ENCODE measurements at places on chromosomes 16 and 17.

GRCh38 chr17:46976626-46977270, 2.3 kb downstream of the RPRML start:
- DNase-seq, result no peak

DNA sequence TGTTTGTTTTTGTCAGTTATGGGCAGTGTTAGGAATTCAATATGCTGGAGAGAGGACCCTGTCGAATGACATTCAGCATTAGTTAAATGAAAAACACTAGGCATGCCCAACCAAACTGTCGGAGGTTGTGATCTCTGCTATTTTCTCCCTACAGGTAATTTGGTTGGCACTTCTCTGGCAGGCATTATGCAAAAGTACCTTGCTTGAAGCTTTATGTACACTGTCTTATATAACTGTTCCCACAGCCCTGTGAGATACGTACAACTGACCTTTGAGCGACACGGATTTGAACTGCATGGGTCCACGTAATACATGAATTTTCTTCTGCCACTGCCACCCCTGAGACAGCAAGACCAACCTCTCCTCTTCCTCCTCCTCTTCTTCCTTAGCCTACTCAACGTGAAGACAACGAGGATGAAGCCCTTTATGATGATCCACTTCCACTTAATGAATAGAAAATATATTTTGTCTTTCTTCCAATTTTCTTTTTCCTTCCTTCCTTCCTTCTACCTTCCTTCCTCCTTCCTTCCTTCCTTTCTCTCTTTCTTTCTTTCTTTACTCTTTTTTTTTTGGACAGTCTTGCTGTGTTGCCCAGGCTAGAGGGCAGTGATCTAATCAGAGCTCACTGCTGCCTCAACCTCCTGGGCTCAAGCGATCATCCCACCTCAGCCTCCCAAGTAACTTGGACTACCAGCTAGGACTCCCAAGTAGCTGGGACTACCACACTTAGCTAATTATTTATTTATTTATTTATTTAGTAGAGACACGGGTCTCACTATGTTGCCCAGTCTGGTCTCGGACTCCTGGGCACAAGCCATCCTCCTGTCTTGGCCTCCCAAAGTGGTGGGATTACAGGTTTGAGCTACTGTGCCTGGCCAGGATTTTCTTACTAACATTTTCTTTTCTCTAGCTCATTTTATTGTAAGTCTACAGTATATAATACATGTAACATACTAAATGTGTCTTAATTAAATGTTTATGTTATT, 77.3 kb downstream of the WIPI1 start:
- no peak for DNase-seq

DNA sequence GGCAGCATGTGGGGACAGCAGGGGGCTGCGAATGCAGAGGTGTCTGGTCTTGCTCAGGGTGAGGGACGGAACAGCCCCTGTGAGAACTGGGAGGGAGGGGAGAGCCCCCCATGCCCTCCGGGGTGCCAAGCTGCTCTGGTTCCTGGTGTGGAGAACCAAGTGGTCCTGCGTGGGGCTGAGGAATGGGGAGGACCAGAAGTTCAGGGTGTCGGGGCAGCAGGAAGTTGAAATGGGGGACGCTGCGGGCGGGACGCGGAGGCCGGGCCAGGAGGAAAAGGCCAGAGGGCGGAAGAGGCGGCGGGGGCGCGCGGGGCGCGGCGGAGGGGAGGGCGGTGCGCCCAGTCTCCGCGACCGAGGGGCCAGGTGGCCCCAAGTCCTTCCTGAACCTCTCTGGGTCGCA, 3.6 kb downstream of the ALDH3A1 start:
- DNase-seq, result no peak

- DNase-seq, result no peak
Measured at GRCh38 chr17:15265131-15265530, at the start of gene PMP22. TSS of gene PMP22 (minus strand) at chr17:15265326. CDS start at chr17:15260727, 4,599 bp downstream.

DNA sequence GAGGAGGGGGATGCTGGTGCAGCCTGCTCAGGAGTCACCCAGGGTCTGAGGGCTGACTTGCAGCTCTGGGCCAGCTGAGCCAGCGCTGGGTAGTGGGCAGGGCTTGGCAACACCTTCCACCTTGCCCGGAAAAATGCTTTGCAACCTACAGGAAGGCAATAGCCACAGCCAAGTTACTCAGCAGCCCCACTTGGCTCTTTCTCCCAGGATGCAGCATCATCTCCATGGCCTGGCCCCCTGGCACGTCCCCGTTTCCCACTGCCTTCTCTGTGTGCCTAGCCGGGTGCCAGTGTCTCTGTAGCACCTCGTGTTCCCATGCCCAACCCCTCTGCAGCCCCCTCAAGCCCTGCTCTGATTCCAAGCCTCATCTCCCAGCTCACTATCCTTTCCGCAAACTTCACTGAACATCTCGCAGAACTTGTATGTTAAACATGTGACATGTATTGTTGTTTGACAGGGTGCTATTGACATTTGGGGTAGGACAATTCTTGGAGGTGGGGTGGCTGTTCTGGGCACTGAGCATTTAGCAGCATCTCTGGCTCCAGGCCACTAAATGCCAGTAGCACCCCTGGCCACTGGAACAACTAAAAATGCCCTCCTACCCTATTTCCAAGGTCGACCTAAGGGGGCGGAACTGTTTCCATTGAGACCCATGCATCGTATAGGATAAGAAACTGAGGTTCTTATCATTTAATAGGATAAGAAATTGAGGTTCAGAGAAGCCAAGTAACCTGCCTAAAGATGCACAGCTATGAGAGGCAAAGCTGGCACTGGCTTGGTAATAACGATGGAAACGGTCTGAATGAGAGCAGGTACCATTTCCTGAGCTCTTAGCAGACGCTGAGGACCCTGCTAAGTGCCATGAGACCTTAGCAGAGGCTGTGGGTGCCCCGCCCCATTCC, 12.2 kb downstream of the DEXI start:
- DNase-seq, result no peak

DNA sequence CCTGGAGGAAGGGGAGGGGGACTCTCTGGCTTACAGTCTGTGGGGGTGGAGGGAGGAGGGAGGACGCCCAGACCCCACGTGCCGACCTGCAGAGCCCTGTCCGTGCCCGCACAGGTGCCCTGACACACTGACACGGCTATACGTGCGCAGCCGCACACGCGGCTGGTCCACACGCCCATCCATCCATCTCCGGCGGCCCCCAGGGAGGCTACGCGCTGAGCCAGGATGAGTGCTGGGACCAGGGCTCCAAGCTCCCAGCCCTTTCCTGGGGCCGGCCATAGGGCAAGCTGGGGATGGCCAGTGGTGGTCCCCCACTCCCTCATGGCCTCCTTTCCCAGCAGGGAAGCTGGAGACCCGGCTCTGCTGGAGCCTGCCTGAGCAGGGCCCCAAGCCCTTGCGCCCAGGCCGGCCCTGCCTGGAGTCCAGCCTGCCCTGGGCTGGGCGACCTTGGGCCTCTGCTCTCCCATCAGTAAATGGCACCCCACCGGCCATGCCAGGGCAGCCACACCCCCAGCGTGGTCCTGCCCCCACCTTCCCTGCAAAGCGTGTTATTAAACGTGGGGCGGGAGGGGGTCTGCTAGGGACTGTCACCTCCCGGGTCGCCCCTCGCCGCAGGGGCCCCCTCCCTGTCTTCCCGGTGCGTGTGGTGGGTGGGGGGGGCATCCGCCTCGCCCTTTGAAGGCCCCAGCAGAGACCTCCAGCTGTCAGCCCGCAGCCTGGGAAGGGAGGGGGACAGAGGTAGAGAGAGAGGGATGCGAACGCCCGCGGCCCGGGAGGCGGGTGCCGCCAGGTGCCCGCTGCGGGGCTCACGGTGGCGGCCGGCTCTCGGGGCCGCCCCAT, 863 bp downstream of the CASKIN1 start:
- DNase-seq, result no peak

Data from fibroblast of villous mesenchyme (primary cell).